Aorta (tissue), 5 donors: ENCODE measurements at places on chromosomes 7 and 10. TPM values are rescaled to one million over a fixed set of nuclear protein-coding genes. Genes with fewer than 3 reads are reported as not detected.

CLEC2L gene
- not detected for total RNA-seq

OR2A25 gene
- not detected for total RNA-seq

MOSPD3 gene
- 15.1 TPM for total RNA-seq

DNA sequence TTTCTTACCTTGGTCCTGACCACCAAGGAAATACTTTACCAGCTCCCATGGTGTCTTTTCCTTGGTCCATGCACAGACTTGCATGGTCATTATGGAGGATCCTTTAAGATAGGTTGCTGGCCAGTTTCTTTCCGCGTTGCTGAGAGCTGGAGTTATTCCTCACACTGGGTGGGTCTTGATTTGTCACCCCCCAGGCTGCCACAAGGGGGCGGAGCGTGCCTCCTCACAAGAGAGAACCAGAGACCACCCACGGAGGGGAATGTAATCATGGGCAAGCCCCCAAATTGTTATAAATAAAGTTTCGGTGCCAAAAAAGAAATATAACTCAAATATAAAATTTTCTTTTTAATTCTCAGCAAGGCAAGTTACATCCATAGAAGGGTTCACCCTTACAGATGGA is 10.5 kb upstream of the TRIM24 start:
- DNase-seq = no peak

GRCh38 chr7:157900011-157900410 is 563.2 kb downstream of the DNAJB6 start:
- no peak for DNase-seq
